ENCODE measurements at places on chromosomes 7 and 10.

- no peak for DNase-seq
Observed at GRCh38 chr7:1678571-1679325, 8.7 kb downstream of the ELFN1 start.

DNA sequence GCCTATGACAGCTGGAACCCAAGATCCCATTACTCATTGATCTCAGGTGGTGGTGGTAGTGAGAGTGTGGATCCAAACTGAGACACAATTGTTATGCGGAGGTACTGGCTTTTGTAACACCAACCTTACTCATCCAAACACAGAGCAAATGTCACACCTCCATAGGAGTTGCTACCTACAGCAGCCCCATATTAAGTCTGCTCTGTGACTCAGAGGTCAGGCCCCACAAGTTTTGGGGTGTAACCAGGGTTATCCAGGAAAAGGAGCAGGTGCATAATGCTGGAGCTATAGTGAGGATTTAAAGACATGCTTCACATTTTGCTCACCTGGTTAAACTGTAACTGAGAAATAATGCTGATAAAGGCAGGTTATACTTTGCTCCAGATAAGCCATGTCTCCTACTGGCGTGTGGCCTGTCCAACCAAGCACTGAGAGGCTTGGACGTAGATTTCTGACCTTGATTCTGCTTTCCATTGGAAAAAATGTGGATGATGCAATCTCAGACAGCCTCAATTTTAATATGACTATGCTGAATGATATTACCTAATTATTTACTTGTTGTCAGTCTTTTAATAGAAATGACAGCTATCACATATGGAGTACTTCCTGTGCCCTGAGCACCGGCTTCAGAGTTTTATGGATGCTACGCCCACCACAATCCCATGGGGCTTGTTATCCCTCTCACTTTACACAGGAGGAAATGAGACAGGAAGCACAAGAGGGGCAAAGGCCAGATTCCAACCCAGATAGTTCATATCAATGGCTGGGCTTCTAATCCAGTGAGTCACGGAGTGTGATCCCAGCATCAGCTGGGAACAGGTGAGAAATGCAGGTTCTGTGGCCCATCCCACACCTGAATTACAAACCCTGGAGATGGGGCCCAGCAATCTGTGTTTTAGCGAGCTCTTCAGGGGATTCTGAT, 181.3 kb downstream of the CHN2 start:
- no peak for DNase-seq

DNA sequence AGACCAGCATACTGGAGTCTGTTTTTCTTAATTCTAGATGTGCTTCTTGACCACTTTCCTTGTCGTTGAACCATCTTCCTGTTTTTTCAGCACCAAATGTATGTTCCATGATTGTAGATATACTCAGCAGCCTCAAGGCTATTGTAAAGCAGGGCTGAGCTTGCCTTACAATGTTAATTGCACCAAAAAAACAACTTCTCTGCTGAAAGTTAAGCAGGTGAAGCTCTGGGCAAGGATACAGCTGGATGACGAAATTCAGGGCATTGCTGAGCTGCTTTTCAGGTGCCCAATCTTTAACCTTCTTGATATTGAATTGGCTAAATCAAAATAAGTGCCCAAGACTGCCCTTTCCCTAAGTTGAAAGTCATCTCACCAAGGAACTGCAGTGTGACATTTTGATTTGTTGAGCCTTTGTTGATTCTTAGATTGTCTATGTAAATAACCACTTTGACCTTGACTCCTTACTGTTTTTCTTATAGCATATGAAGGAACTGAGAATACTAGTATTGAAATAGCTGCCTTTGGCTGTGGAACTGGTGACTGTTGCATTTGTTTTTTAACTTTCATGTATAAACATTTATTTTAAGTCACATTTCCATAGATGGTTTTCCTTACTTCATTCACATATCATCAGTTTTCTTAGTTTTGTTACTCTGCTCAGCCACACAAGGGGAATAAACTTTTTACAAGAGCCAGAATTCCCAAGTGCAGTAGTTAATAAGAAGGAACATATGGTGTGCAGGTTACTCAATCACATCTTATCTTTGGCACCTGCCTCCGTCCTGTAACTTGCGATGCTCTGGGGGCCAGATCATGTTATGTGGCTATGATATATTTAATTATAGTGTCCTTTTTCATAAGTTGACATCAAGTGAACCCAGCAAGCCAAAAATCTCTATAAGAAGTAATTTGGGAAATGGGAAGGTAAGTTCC, 3.1 kb downstream of the AHCYL2 start:
- no peak for DNase-seq

DNA sequence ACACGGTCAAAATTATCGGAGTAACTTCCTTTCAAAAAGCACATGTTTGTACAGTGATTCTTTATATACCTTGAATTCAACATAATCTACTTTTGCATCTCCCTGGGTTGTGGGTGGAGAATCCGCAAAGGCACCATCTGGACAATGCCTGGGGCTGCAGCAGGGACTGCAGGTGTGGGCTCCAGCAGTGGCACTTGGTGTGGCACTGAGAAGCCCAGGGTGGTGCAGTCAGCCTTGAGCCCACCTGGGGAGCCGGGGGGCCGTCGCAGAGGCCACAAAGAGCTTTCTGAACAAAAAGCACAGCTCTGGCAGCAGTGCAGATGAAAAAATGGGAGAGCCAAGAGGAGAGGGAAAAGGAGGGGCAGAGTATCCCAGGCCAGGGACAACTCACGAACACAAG, 22.2 kb downstream of the PARD3 start:
- no peak for DNase-seq

- DNase-seq = no peak
Observed at GRCh38 chr7:80601999-80602398, 36.4 kb upstream of the CD36 start.

GRCh38 chr7:33250421-33250871, 121.1 kb downstream of the BBS9 start:
- DNase-seq = no peak

- no peak for DNase-seq
Observed at GRCh38 chr10:49184642-49185111, 3.5 kb downstream of the TMEM273 start.

DNA sequence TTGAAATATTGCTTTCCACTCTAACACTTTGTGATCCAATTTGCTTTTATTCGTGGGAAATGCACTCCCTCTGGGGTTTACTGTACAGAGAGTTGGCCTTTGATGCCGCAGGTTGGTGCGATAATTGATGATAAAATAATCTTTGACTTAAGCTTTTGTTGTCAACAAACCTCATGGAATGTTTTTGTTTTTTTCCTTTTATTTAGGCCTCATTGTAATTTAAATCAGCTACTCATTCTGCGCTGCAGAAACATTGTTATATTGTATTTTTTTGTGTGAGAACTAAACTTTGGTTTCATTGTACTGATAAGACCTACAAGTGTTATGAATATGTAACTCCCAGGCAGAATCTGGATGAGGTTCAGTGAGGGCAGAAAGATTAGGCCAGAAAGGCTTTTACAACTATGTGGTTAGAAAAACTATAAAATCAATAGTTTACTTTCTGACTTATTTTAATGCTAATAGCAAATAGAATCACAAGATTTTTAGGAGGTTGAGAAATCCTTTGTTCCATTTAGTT, 76.8 kb upstream of the POM121L12 start:
- no peak for DNase-seq

DNA sequence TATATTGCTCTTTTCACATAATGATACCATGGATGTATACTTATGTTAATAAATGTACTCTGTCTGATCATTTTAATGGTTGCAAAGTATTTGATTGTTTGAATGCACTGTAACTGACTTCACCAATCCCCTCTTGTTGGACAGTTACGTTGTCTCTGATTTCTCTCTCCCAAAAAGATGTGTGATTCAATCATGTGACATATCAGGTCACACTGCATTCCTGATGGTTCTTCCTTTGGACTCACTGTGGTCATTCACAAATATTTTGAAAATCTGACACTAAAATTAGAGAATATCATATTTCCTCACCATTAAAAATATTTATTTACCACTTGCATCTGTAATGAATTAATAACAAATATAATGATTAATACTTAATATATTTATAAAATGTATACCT, 22.2 kb downstream of the SLC16A12 start:
- DNase-seq = no peak

DNA sequence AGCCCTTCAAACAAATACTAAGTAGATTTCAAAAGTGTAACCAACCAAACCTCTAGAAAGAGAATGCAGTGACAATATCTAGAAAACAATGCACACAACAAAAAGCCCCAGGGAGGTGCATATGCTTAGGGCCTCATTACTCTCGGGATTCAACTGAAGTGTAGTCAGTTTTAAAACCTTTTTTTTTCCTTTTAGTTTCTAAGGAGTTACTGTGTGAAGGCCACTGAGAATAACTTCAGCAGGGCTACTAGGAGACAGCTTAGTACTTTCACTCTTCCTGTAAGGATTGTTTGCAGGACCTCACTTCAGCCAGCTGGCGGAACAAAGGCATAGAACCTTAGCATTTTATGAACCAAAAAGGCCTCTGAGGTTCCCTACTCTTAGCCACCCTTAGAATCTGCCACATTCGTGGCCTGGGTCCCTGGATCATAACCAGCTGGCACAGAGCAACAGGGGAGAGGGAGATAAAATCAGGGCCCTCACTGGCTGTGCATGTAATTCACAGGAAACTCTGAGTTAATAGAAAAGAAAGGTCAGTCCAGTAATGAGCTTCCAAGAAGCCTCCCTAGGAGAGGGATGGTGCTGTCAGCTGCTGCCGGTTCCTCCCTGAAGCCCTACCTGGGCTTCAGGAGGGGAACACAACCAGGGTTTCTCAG, 3.6 kb downstream of the VOPP1 start:
- no peak for DNase-seq

DNA sequence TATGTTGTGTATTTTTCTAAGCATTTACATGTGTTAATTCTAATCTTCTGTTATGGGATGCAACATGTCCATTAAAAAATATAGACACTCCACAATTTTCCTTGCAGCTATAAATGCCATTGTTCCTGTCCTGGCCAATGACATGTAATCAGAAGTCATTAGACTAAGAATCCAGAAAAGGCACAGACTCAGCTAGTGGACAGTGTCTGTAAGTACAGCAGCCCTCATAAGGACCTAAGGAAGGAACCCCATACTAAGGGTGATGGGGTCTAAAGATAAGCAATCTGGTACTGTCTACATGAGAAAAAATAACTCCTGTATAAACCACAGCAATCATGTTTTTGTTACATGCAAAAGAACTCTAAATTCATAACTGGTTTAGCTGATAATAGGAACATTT, 115.9 kb downstream of the GPR85 start:
- no peak for DNase-seq

DNA sequence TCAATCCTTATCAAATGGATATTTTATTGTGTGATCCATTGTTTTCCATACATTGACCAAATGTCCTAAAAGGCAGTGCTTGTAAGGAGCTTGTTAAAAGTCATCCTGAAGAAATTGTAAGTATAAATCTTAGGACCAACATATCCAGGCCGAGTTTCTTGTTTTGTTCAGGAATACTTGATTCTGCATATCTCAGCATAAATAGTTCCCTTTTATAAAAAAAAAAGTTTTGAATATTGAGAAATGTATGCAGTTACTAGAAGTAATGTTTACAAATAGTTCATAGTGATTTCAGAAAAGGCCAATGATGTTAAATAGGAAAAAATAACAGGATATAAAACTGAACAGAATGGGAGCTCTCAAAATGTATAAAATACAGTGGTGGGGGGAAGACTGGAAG, 6.6 kb downstream of the GRID1 start:
- DNase-seq = no peak

DNA sequence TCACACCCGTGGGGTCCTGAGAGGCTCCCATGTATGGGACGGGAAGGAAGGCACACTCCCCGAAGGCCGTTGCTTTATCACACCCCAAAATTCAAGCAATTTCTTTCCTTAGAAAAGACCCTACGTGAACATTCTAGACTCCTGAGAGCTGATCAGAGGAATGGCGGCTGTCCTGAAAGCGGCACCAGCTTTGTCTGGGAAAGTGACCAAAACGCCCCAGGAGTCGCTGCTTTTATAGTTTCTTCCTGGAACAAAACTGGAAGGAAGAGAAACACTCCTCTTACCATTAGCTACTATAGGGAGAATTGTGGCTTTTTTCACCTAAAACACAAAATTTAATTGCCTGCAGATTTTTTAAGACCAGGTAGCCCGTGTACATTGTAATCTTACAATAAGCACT, 261.8 kb upstream of the RNF32 start:
- no peak for DNase-seq

- DNase-seq = no peak
Observed at GRCh38 chr7:152128252-152128651, 102.8 kb downstream of the GALNT11 start.

DNA sequence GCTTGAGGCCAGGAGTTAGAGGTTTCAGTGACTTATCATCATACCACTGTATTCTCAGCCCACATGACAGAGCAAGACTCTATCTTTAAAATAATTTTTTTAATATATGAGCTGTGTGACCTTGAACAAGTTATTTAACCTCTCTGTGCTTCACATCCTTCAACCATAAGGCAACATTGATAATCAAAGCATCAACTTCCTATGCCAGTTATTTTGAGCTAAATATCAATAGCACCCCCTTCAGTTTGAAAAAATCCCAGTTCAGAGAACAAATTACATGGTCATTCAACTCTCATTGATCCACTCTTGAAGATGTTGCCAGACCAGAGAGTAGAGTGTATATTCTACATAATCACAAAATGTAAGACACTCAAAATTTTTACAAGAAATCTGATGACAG, 53.0 kb downstream of the ASNS start:
- no peak for DNase-seq

GRCh38 chr10:43027331-43027955, 49.4 kb upstream of the RET start:
- no peak for DNase-seq

DNA sequence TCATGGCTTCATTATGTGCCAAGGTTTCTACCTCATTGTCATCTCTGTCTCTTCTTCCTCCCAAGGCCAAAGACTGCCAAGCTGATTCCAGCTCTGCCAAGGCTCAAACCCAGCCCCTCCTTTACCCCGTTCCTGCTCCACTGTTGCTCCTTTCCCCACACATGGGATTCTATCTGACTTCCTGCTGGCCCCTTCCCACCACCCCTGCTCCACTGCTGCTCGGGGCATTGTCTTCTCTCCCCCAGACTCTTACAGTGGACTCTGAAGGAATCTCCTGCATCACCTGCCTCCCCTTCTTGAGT, 86.3 kb downstream of the COBL start:
- DNase-seq = no peak

GRCh38 chr7:80923211-80923612, 4.4 kb upstream of the SEMA3C start:
- DNase-seq = no peak

DNA sequence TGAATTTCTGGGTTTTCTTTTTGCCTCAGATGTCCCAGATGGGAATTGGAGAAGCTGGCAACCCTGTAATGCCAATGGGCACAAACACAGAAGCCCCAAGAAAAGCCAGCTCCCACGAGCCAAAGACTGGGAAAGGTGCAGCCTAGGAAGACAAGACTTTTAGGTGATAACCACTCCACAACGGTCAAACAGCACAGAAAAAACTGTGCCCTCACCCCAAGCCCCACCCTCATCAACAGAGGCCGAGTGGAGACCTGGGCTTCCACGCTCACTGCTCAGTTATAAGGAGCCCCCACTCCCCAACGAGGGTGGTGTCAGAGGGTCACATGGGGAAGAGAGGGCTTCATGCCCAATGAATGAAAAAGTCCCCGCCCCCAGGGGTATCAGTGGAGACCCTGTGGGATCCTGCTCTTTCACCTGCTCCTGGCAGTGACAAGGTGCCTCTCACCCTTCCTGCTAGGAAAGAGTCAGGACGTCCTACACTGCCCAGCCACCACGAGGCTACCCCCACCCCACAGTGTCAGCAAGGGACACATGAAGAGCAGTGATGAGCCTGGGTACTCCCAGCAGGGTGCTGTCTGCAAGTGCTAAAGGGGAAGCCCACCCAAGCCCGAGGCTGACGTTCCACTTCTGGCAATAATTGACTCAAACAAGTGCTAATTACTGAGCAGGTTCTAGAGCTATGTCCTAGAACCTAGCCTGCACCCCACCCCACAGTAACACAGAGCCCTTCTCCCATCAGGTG, 8.3 kb downstream of the TMEM273 start:
- no peak for DNase-seq
